ENCODE measurements at places on chromosomes 7 and 10.
A peak's percentile ranks its signal among the peaks of the same experiment; 100 is the strongest.

GRCh38 chr10:101000915-101001658 is 1.5 kb downstream of the LZTS2 start:
- peak; percentile 90 for DNase-seq

- DNase-seq = peak; percentile 76
Observed at GRCh38 chr10:121753726-121754476, 155.7 kb upstream of the FGFR2 start.

- DNase-seq = peak; percentile 79
Observed at GRCh38 chr10:23399701-23400144, 39.2 kb upstream of the OTUD1 start.

GRCh38 chr7:39741942-39742623 is 118.7 kb downstream of the RALA start:
- DNase-seq = peak; percentile 34

DNA sequence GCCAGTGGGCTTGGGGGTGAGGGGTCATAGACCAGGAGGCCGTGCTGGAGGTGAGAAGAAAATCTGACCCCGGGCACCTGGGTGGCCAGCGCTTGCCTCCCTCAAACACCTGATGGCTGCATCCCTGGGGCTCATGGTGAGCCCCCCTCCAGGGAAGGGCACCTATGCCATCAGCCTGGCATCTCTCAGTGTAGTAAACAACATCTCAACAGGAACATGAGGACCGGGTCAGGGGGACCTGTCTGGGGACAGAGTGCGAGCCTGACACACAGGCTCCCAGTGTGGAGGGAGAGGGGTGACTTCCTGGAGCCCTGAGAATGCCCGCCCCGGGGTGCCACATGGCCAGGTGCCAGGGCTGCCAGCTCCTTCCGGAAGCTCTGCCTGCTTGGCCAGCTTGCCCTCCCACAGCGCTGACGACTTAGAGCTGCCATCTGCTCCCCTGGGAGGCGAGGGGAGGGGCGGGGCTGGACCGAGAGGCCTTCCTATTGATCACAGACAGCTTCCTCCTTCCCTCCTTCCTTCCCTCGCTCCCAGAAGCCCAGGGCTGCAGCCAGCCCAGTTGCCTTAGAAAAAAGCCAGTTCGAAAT is 12.3 kb downstream of the STX1A start:
- DNase-seq = no peak

- peak; percentile 93 for DNase-seq
Observed at GRCh38 chr7:112143582-112143981, 62.6 kb downstream of the DOCK4 start.

GRCh38 chr7:101140339-101140699 is 13.4 kb downstream of the SERPINE1 start:
- no peak for DNase-seq

- no peak for DNase-seq
Observed at GRCh38 chr10:35092851-35093250, 2.7 kb upstream of the CUL2 start.

GRCh38 chr10:128178302-128178958 is 52.2 kb upstream of the MKI67 start:
- peak; percentile 14 for DNase-seq
